Fibroblast of upper back skin (primary cell): ENCODE measurements at places on chromosomes 2 and 18.

DNA sequence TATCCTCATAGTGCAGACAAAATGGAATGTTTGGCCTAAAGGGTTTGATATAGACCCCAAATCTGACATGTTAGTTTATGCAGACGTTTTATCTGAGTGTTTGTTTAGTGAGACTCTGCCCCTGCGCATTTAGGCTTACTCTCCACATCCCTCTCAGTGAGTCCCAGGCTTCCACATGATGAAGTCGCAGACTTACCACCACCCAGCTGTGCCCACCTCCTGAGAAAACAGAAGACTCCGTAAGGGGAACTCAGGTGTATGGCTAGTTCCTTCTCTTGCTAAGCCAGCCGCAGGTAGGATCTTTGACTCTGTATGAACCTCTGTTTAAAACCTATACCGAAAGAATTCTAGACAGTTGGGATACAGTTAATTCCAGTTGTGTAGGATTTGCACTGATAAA, 272.6 kb downstream of the PTGR3 start:
- no peak for DNase-seq

GRCh38 chr2:170582751-170583463, 132.2 kb upstream of the SP5 start:
- DNase-seq: no peak

DNA sequence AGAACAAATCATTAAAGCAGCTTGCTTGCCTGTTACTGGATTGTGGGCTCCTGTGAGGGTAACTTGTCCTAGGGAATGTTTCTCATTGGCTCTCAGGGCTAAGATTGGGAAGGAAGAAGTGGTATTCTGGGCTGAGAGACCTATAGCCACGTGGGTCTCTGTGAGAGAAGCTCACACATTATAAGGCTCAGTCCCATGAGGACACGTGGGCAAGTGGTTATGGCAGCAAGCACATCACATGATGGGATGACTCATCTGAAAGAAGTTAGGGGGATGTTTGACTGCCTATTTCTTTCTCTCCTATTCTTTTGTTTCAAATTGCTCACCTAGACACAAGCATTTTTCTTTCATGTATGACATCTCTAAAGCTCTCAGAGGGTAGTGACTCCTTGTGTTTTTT, 418.0 kb upstream of the ST6GAL2 start:
- DNase-seq: peak; percentile 52

GRCh38 chr18:79869591-79870300, 72.0 kb downstream of the KCNG2 start:
- no peak for DNase-seq

- DNase-seq: no peak
Measured at GRCh38 chr2:85502720-85503119, 36.2 kb upstream of the MAT2A start.

DNA sequence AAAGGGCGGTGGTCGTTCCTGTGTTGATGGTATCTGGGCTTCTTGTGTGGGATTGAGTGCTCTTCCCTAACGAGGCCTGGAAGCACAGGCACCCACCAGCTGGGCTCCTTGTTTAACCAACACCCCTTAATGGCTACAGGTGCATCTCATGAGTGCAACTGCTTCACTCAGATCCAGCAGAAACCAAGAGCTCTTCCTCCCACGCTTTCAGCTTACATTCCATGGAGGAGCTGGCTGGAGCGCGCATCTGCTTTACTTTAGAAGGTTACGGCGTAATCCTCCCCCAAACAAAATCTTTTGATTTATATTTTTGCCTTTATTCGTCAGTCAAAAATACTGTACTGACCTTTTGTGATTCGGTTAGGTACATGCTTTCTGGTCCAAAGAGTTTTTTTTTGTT, 174.7 kb downstream of the LTBP1 start:
- no peak for DNase-seq

GRCh38 chr2:17863539-17863938, 14.9 kb upstream of the KCNS3 start:
- DNase-seq: no peak

GRCh38 chr2:234273887-234274584, 222.8 kb downstream of the ARL4C start:
- DNase-seq: no peak

DNA sequence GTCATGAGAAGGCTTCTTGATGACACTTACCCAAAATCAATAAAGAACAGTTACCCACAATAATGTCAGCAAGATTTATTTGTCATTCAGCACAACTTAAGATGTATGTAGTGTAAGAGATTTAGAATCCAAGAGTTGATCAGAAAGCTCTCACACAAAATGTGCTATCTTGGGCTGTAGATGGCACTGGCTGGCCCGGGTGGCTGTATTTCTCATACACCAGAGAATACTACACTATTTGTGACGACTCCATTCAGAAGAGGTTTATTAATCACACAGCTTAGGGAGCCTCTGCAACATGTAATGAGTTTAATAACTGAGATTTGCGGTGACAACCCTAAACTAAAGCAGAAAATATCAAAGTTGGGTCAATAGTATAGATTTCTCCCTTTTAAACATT, 530.4 kb upstream of the KLHL29 start:
- no peak for DNase-seq

GRCh38 chr2:69624611-69625010, 18.9 kb downstream of the AAK1 start:
- no peak for DNase-seq
